NCI-H524 treated with DMSO at 0.1 percent for 48 hours (cell line): ENCODE measurements at places on chromosomes 5 and 9.
A peak's percentile ranks its signal among the peaks of the same experiment; 100 is the strongest.

GRCh38 chr9:125525921-125526631 is 180.9 kb downstream of the MAPKAP1 start:
- DNase-seq = no peak

GRCh38 chr5:121758615-121759014 is 93.1 kb upstream of the FTMT start:
- peak; percentile 6 for DNase-seq

GRCh38 chr9:116238776-116239340 is 85.3 kb downstream of the PAPPA start:
- no peak for DNase-seq

- DNase-seq = no peak
These were observed 5.7 kb downstream of the NEURL1B start for GRCh38 chr5:172646716-172647285.

DNA sequence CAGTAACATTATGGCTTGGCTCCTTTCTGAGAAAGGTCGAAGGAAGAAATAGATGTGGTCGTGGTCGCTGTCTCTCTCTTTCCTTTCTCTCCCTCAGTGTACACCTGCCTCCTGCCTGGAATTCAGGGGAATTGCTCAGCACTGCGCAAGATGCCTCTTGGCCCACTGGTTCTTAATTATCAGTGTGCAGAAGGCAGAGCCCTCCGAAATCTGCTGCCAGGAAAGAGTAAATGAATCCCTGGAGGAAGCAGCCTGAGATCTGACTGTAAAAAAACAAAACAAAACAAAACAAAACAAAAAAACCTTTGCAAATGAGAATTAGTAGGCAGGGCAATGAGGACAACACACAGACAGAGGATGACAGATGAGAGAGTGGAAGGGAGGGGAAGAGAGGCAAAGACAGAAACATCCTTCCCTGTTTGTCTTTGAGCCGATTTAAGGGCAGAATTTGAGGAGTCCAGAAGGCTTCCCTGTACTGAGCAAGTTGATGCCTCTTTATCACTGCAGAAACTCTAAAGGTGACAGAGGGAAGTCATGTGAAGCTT is 113.8 kb upstream of the PUM3 start:
- peak; percentile 5 for DNase-seq

- DNase-seq = no peak
These were observed 41.1 kb upstream of the TCF7 start for GRCh38 chr5:134073404-134073803.

DNA sequence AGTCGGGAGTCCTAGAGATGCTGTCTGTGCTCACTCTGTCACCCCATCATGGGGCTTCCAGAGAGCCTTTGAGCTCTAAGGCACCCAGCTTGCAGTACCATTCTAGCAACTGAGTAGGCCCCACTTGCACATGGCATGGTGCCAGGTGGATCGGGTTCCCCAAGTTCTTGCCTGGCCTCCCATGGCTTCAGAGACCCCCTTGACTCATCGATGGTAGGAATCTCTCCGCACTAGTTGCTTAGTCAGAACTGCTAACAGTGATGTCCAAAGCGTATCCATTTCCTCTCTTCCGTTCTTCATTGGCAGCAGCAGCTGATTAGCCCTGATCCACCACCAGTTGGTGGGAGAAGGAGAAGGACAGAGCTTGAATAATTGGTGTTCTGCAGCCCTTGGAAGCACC is 70.3 kb upstream of the RARS1 start:
- DNase-seq = no peak

GRCh38 chr9:122096620-122097415 is 3.7 kb upstream of the TTLL11 start:
- no peak for DNase-seq

- no peak for DNase-seq
These were observed 1944.2 kb upstream of the NUDT12 start for GRCh38 chr5:105506692-105507277.

GRCh38 chr9:19568946-19569345 is 160.1 kb downstream of the ACER2 start:
- DNase-seq = peak; percentile 44

DNA sequence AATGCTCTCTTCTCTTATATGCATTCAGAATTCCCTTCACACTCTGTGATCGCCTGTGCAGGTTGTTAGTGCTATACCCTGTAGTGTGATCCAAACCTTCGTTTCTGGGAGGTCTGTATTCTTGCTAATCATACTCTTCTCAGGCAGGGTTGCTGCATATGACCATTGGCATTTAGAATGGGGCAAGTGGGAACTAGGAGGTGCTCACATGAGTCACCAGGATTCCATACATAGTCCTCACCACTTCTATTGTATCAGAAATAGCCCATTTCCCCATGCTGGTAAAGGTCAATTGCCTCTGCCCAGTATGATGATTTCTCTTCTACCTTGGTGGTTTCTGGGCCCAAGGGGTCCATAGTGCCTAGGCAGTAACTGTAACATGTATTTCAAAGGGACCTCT is 443.5 kb upstream of the CDH6 start:
- DNase-seq = no peak

- DNase-seq = no peak
These were observed 239.7 kb downstream of the MLLT3 start for GRCh38 chr9:20382460-20383071.

DNA sequence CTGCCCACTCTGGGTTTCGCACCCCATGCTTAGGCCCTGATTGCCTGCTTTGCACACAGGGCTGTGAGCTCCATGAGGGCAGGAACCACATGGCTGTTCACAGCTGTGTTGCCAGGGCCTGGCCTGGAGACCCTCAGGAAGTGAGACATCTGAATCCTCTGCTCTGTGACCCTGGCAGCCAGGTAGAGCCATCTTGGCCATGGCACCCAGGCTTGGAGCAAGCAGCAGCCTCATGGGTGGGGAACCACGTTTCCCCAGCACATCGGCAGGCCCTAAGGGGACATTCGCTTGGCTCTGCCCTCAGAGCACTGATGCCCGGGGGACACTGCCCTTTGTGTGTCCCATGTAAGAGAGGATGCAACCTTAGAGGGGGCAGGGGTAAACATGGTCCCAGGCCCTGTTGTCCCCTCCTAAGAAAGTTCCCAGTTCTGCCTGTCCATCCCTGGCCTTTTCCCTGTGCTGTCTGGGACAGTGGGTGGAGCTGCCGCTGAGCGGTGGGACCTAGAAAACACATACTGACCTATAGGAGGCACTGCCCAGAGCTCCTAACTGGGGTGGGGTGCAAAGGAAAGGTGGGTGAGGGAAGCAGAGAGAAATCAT is 144.1 kb upstream of the IER5L start:
- DNase-seq = no peak

DNA sequence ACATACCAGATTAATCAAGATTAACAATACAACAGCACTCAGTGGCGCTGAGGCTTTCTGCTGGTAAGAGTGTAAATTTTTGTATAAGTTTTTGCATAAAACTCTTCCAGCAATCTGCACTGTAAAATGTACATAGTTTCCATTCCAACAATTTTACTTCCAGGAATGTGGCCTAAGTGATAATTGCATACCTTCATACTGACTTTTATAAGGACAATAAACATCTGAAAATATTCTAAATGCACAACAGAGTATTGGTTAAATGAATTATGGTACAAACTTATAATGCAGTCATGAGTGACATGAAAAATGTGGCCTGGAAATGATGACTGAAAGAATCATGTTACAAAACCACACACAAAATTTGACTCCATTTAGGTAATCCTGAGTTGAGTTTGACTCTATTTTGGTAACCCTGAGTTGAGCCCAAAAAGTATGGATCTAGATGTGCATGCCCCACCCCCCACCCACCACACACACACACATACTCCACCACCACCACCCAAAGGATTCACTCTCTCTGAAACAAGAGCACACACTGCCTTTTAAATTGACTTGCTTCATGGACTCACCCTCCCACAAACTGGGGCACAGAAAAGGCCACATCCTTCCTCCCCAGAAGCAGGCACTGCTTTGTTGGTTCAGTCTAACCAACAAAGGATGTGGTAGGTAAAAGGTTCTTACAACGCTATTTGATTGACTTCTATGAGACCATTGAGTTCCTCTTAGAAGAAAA is 137.6 kb downstream of the SUSD1 start:
- no peak for DNase-seq

GRCh38 chr5:83564069-83564749 is 92.7 kb downstream of the VCAN start:
- no peak for DNase-seq

- DNase-seq = no peak
These were observed 55.2 kb upstream of the DIRAS2 start for GRCh38 chr9:90697808-90698207.

GRCh38 chr5:118696076-118696475 is 292.3 kb downstream of the DTWD2 start:
- DNase-seq = no peak

GRCh38 chr9:130833031-130833990 is 1.7 kb upstream of the ABL1 start:
- no peak for DNase-seq

DNA sequence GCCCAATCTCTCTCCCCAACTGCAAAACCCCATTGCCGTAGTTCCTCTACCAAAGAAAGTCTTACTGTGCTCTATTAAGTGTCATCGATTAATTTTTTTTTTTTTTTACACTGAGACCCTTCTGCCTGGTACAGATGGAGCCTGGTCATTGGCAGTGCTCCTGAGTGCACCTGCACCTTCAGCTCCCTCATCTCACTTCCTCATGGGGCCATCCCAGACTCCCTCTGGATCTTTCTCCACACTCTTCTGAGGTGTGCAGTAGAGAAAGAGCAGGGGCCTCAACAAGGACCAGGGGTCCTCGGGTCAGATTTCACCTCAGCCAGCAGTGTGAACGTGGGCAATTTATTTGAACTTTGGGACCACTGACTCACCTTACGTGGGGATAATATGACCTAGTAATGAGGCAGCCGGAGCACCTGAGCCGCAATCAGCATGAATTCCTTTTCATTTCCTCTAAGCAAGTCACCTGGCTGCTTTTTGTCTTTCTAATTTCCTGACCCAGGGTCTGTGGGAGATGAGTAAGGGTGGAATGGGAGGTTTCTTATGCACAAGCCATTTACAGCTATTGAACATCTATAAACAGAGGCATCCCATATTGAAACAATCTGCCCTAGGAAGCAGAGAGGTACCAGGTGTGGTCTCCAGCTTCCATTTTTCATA is 22.3 kb upstream of the GABRP start:
- no peak for DNase-seq

- DNase-seq = no peak
These were observed 165.5 kb downstream of the RORB start for GRCh38 chr9:74662674-74663073.

GRCh38 chr9:113223963-113224362 is 2.6 kb downstream of the SLC31A1 start:
- DNase-seq = no peak

GRCh38 chr5:151829370-151829769 is 57.6 kb downstream of the G3BP1 start:
- DNase-seq = no peak

DNA sequence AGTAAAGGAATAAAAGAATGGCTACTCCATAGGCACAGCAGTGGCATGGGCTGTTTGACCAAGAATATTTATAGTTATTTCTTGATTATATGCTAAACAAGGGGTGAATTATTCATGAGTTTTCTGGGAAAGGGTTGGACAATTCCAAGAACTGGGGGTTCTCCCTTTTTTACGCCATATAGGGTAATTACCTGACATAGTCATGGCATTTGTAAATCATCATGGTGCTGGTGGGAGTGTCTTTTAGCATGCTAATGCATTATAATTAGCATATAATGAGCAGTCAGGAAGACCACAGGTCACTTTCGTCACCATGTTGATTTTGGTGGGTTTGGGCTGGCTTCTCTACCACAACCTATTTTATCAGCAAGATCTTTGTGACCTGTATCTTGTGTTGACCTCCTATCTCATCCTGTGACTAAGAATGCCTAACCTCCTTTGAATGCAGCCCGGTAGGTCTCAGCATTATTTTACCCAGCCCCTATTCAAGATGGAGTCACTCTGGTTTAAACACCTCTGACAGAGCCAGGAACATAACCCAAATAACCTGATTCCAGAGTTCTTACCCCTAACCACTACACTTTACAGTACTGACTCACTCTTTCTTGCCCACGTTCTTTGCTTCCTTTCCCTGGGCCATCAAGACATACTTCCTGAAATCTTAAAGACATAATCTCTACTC is 25.0 kb upstream of the MRPS30 start:
- DNase-seq = no peak

- DNase-seq = no peak
These were observed 118.5 kb upstream of the CACNA1B start for GRCh38 chr9:137759117-137759516.

- no peak for DNase-seq
These were observed 8.9 kb upstream of the ACTBL2 start for GRCh38 chr5:57491369-57491965.

- DNase-seq = no peak
These were observed 515 bp downstream of the LCP2 start for GRCh38 chr5:170296935-170297588.

GRCh38 chr9:115988701-115989100 is 164.9 kb upstream of the PAPPA start:
- no peak for DNase-seq

GRCh38 chr9:8106362-8106761 is 306.8 kb upstream of the DMAC1 start:
- DNase-seq = no peak

DNA sequence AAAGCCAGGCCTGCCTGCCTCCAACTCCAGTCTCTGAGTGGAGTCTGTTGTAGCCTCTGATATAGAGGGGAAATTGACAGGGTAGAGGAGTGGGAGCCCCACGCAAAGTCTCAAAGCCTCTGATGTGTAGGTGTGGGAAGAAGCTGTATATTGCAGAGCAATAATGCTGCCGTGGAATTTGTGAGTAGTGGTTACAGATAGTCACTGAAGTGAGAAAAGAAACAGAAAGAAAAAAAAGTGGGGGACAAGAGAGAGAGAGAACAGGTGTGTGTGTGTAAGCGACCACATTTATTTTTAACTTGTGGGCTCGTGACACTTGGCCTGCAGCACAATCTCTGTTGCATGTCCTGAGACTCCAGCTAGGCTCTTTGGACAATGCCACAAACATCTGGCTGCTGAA is 227.8 kb downstream of the NSG2 start:
- no peak for DNase-seq

DNA sequence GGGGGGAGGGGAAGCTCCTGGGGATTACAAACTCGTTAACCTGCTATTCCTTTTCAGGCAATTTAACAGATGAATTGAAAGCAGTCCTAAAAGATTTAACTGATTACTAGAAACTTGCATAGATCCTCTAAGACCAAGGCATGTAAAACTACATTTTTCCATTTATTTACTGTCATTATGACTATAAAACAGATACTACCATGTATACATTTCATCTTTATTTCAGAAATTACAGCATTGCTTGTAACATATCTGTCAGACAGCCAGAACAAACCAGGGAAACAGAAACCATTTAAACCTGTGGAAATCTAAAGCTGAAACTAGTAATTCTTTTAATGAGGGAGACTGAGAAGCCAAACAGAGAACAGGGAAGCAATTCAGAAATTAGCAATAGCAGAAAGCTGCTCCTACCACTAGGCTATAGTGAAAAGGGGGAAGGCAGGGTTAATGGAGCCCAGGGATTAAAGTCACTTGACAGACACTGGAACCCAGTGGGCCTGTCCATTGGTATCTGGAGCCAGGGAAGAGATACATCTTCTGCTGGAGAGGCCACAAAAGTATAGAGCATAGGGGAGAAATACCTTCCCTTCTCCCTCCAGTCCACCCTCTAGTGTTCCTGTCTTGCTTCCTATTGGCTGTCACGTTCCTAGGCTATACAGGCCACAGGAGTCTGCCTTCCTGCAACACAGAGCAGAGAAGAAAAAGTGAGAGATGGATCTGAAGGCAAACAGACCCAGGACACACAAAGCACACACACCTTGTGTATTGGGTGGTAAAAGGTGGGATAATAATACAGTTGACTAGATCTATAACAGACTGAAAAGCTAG is 33.8 kb downstream of the PDCD1LG2 start:
- DNase-seq = no peak

- no peak for DNase-seq
These were observed 224.5 kb upstream of the CDH6 start for GRCh38 chr5:30968971-30969370.
